HepG2 (cell line): ENCODE measurements at places on chromosomes 2 and 18.

GRCh38 chr2:153487448-153487847, 8.9 kb upstream of the RPRM start:
- no peak for DNase-seq

GRCh38 chr18:56563568-56563967, 74.8 kb downstream of the TXNL1 start:
- peak; percentile 51 for DNase-seq

DNA sequence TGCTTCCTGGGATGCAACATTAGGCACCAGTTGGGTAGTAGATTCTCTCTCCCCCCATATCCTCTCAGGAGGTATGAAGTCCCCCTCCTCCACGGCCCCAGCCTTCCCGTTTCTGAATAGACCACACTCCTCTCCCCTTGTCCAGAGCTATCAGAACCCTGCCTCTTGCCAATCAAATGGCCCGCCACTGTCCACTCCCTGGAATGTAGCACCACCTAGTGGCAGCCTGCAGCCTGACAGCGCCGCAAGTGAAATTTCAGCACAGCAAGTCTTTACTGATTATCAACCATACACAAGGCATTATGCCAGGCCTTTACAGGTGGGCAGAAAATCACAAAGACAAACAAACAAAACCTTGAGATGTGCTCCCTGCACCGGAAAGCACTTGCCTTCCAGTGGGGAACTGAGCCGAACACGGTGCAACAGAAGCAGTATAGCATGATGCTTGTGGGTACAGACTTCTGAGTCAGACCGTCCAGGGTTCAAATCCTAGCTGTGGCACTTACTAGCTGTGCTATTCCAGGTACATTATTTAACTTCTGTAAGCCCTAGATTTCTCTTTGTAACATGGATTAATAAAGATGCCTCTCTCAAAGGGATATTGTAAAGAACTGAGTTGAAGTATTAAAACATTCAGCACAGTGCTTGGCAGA, 174.0 kb downstream of the SMAD2 start:
- peak; percentile 46 for DNase-seq

DNA sequence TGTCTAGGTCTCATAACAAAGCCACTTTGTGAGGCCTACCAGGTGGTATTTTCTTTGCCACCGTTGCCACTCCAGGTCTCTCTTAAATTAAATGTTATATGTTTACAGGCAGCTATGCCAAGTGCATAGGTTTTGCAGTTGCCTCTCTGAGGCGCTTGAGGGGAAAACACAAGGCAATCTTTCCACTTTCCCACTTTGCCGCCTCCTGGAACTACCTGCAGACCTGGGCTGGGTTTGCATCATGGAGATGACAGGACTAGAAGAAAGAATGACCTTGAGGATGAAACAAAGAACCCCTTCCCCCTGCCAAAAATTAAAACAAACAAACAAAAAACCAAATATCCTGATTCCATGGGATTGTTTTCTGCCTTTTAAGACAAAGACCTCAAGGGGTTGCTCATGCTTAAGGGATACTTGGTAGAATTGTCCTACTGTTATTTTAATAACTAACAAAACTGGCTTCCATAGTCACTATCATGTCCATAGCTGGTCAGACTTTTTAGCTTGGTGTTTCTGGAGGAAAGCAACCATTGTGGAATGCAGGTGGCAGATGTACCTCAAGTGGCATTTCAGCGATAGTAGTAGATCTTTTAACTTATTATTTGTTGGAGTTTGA, 159.9 kb downstream of the PRPF40A start:
- no peak for DNase-seq

DNA sequence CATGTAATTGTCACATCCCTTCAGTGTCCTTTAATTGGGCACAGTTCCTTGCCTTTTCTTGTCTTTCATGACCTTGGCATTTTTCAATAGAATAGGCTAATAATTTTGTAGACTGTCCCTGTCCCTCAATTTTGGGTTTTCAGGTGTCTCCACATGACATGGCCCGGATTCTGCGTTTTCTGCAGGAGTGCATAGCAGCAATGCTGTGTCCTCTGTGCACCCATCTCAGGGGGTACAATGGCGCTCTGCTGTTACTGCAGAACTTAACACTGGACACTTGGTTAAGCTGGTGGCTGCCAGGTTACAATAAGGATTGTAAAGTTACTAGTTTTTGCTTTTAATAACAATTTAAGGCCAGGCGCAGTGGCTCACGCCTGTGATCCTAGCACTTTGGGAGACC, 51.3 kb downstream of the INPP5D start:
- DNase-seq, result no peak

DNA sequence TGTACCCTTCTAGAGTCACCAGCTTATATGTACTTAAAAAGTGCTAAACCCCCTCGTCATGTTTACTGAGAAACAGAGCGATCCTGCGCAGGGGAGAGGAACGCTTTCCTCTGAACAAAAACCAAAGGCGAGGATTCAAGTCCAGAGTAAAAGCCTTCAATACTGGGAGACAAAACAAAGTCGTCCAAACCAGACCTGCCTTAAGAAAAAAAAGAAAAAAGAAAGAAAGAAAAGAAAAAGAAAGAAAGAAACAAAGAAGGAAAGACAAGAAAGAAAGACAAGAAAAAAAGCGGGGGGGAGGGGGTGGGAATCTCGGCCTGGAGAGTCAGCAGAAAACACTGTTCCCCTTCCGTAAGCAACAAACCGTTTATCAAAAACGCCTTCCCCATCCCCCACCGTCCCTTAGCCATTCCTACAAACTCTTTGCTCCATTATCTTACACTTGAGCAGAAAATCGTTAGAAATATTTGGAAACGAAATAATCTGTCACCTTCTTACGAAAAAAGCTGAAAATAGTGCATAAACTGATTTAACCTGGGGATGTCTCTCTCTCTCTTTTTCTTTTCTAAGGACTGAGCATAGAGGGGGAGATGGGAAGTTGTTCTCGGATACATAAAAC, 3.3 kb downstream of the PTGR3 start:
- DNase-seq, result no peak

DNA sequence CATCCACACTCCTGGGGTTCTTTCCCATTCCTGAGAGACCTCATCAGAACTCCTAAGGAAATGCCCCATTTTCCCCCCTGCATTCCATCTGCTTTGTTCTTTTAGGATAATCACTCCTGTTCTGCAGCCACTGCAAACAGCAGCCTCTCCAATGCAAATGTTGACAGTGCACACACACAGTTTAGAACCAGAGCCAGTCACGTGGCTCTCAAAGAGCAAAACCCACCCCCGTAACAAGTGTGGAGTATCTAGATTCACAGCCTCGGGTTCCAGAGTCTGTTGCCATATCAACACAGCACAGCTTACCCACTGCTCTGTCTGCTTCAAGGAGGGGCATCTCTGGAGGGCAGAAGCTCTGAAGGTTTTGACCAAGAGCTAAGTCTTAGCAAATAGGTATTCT, 180.0 kb downstream of the NAPG start:
- DNase-seq, result peak; percentile 77

- no peak for DNase-seq
Measured at GRCh38 chr18:61840324-61840723, 52.5 kb downstream of the RNF152 start.

DNA sequence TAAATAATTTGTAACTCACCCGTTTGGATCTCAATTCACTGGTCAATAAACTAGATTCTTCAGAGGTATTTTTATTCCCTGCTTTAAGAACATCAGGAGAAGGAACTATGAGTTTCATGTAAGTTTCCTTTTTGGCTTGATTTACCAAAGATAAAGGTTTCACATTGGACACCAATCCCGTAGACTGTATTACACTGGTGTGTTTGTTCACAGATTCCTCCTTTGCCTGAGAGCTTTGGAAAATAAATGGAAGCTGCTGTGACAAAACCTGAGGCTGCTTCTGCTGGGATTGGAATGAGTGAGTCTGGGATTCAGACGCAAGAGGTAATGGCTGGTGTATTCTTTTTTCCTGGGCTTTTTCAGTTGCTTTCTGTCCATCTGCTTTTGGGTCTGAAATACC, 151.8 kb upstream of the WDSUB1 start:
- no peak for DNase-seq

DNA sequence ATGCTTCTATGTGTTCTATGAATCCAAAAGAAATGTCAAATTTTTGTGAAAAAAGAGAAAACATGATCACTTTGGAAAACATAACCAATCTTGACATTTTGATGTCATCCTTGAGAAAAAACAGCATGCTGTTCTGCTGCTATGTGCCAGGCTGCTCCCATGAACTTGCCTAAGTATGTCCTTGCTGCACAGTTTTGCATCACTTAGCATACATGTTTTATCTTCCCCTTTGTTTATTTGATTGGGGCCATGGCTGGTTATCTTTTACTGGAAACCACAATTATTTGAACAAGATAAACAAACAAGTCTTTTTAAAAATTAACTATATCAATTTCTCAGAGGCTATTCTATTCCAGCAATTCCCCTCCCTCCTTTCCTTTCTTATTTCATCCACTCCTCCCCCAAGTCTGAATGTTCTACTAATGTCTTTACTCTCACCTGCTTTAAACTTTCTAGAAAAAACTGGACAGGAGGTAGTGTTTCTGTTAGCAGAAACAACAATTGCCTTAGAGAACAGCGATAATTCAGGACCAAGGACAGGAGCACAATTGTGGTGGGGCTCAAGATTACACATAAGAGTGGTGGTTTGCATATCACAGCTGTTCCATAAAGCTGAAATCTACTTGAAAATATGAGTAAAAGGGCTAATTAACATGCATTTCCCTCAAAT, 6.7 kb downstream of the AOX1 start:
- peak; percentile 62 for DNase-seq
